Endothelial cell (in vitro differentiated cells): ENCODE measurements at places on chromosomes 4 and X. TPM values are rescaled to one million over a fixed set of nuclear protein-coding genes. Genes with fewer than 3 reads are reported as not detected.

GRCh38 chr4:52979020-52979419 lies 116.9 kb downstream of the RASL11B start:
- DNase-seq, result no peak

GRCh38 chr4:101102114-101102742 lies 245.1 kb downstream of the PPP3CA start:
- DNase-seq, result no peak

DNA sequence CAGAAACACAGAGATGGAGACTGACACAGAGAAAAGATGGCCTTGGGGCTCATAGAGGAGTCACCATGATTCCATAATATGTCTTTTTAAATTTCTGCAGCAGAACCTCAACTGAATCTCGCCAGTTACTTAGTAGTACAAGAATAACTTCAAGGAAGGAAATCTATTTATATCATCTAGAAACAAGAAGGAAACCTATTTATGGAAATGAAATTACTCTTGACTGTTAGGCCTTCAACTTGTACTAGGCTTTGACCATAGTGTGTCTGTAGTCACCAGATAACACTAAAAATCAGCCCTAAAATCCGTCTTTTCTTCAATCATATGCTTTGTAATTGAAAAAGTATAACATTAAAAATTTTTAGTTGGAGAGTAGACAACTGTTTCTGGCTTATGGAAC lies 740.4 kb downstream of the TRIML1 start:
- no peak for DNase-seq

Gene TASL
- not detected for total RNA-seq

- DNase-seq, result no peak
Measured at GRCh38 chrX:131067846-131068745, 9.9 kb downstream of the ARHGAP36 start.

GRCh38 chr4:168835880-168836454 lies 174.1 kb downstream of the CBR4 start:
- no peak for DNase-seq
